Ecto neural progenitor cell (in vitro differentiated cells): ENCODE measurements at places on chromosomes 6 and 20.

DNA sequence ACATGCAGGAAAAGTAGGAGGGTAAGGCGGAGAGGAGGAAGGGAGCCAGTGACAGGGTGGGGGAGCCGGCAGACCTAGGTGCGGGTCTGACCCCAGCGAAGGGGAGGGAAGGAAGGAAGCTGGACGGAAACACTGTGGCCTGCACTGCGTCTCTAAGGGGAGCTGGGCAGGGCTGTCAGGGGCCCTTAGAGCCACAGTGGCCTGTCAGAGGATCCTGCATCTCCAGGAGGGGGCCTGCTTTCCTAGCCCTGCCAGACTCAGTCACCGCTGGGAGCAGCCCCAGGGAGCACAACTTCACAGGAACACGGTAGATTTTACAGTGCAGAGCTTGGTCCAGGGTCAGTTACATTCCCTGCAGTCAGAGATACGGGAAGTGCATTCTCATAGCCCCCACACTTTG lies 118.2 kb downstream of the PACRG start:
- DNase-seq, result no peak

DNA sequence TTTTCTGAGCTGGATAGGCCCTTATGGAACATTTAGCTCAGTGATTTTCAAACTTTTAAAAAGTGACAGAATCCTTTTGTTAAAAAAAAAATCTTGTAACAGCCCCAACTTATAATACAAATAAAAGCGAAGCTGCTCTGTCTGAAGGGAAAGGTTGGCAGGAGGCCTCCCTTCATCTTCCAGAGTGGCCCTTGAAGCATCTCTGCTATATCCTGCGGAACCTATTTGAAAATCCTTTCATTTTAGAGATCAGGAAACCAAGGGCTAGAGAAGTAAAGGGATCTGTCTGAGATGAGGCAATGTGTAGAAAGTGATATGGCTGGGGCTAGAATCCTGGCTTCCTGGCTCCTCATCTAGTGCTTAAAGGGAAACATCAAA lies 107.8 kb downstream of the UBE3D start:
- DNase-seq, result no peak

GRCh38 chr6:104608101-104608500 lies 251.6 kb downstream of the HACE1 start:
- DNase-seq, result no peak

DNA sequence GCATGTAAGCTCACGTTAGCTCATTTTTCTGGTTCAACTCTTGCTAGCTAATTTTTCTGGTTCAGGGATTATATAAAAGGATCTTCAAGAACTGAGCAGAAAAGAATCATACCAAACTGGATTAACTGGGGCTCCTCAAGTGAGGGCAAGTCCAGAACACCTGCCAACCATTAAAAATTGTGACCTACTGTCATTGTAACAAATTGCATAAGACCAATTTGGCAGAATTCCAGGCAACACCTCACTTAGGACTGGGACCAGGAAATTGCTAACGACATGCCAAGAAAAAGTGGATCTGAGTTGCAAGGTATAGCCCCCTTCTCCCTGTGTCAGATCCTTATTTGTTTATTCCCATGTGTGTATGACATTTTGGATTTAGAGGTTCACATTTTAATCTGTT lies 216.6 kb downstream of the HIVEP2 start:
- no peak for DNase-seq

DNA sequence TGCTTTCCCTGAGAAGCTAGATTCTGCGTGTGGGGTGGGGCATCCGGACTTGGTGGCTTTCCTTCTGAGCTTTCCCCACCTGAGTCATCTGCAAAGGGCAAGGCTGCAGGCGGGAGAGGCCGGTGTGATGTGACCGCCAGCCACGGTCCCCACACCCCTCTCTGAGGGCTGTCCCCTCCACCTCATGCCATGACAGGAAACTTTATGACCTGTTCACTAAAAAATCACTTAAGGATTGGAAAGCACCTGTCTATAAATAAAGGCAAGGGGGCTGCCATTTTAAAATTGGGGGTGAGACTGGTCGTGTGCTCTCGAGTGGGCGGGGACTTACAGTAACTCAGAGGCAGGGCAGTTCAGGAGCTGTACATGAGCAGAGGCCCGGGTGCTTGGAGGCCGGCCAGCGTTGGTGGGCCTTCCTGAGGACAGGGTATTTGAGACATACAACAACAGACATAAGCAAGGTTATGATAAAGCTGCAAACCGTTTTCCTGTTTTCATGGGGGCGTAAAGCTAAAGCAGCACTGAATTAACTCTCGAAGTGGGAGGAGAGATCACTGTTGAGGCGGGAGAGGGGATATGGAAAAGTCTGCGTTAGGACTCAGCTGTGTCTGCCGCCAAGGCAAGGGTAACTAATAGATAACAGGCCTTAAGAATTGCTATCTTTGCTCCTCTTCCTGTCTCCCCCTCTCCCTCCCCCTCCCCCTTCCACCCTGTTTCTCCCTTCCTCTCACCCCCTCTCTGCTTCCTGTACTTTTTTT lies 16.1 kb upstream of the SERPINB1 start:
- DNase-seq, result peak; percentile 39

- no peak for DNase-seq
These were observed 34.2 kb upstream of the KCNK5 start for GRCh38 chr6:39263303-39264037.

DNA sequence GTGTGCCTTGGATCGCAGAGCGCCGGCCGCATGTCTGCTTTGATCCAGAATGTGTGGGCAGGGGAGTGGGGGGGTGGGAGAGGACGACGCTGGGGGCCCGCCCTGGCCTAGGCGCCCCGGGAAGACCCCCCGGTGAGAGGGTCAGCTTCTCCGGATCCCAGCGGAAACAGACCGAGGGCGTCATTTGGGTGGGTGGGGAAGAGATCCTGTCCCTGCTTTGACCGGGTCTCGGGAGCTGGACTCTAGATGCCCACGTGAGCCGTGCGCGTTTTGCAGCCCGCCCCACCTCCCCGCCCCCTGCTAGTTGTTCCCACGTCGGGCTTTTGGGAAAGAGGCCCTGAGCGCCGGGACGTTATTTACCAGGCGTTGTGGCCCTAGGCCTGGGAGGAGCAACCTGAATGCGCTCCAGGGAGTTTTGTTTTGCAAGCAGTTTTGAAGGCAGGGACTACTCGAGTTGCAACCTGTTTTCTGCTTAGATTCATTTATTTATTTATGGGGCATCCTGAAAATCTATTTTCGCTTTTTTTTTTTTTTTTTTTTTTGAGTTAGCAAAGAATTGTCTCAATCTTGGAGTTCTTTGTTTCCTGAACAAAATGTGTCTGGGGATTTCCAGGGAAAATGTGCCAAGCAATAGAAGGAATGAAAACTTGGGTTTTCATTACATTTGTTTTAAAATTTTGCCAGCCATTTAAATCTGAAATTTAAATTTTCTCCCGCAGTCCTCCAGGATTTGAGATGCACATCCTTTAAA lies 1.6 kb downstream of the DSP start:
- peak; percentile 79 for DNase-seq

DNA sequence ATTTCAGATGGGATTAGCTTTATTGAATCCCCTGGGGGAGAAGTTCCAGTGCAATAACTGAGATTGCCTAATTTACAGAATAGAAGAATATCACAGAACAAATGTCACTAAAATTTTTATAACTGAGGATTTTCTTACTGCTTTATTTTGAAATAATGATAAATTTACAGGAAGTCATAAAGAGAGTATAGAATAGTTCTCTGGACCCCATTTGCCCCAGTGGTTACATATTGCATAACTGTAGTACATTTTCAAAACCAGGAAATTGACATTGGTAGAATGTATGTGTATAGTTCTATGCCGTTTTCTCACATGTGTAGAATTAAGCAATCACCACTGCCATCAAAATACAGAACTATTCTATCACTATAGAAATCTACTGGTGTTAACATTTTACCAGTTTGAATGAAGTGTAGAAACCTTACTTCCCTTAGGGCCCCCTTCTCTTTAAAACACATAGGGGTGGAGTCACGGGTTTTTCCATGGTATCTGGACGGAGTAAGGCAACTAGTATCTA lies 18.3 kb downstream of the KIF6 start:
- DNase-seq, result no peak

DNA sequence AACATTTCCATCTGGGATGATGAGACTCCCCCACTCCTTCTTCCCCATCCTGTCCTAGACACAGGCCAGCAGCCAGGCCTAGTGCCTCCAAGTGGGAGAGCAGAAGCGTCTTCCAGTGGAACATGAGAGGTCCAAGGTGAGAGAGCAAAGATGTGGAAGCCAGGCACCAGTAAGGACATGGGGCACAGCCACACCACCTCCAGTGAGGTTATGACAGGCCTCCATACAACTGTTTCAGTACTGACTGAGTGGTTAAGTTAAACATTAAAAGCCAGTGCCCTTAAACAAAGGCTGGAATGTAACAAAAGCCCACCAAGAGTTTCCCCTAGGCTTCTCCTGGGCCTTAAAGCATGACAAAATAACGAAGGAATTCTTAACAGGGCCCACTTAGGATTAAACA lies 5.3 kb downstream of the ZBTB24 start:
- peak; percentile 42 for DNase-seq

GRCh38 chr6:148557796-148558321 lies 189.0 kb upstream of the UST start:
- no peak for DNase-seq
